K562 (cell line): ENCODE measurements at places on chromosomes 6 and 20.

DNA sequence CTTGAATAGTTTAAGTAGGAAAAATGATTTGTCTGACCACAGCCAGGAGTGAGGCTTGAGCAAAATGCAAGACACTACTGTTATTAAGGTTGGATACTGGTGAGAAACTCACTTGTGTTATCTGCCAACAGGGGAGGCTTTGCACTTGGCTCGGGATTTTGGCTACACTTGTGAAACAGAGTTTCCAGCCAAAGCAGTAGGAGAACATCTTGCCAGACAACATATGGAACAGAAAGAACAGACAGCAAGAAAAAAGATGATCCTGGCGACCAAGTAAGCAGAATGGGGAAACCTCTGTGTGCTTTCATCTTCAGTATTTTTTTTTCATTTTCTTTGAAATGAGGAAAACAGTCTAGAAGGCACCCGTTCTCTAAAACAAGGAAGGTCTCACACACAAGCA, 31.6 kb downstream of the TFAP2D start:
- DNase-seq = no peak

DNA sequence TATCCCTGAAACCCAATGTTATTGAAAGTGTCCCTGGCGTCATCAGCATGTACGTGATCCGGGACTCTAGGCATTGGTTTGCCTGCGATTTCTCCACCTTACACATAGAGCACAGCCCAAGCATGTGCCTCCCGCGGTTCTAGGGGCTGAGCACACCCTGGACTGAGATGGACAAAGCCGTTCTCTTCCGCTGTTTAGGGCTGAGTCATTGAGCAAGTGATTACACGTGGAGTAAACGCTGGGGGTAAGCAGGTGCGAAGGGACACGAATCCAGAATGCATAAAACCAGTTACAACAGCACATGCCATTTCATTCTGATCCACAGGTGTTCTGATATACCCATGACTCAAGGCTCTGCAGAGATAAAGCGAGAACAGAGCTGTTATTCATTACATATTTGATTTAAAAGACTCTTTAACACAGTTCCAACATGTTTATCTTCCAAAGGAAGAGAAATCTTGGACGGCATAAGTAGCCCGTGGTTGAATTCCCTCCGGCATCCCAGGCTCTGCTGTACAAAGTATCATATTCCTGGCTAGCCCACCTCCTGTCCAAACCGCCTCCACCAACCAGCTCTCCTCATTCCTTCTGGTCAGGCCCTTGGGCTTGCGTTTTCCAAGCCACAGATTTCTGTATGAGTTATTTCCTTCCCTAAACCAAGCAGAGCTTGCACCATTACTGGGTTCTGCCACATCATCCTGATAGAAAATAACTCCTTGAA, 36.1 kb upstream of the THBS2 start:
- DNase-seq = no peak

DNA sequence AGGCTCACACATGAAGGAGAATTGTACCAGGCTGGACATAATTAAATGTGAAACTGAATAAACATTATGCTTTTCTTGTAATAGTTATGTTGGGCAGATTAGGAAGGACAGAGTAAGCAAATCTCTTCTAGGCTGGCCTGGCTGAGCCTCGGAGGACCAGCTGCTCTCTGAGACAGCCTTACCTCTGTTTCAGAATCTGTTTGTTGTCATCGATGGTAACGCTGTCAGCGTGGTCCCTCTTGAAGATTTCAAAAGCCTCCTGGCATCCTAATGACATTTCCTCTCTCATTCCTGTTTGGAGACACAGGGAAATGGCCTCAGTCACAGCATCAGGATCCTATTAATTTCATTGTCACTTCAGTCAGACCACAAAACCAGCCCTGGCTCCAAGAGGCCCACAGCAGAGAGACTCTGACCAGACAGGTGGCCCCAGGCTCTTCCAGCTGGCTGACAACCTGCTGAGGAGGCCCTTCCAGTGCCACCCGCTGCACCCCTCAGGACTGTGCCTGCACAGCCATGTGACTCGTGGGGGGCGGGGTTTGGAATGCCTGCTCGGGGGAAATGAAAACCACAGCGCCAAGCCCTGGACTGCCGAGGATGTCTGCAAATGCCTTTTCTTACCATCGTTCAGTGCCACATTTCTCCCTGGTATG, 108.5 kb upstream of the KCNK16 start:
- DNase-seq = no peak

DNA sequence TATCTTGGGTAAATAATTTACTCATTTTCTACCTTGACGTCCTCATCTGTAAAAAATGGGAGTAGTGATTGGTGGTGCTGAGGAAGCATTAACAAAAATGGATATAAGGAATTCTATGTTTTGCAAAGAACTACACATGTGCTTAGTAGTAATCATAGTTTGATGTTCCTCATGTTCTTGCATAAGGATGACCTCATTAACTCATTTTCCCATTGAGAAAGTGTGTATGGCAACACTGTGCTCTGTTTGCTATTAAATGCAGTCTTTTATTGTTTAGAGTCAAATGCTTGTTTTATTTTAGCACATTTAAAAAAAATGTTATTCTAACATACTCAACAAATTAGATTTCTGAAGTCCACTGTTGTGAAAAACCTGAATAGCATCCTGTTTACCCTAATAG, 211.2 kb upstream of the RSPO3 start:
- no peak for DNase-seq

GRCh38 chr20:4748847-4749246, 27.1 kb downstream of the PRND start:
- DNase-seq = no peak

- no peak for DNase-seq
These were observed 202.0 kb upstream of the GMDS start for GRCh38 chr6:2447318-2447920.

DNA sequence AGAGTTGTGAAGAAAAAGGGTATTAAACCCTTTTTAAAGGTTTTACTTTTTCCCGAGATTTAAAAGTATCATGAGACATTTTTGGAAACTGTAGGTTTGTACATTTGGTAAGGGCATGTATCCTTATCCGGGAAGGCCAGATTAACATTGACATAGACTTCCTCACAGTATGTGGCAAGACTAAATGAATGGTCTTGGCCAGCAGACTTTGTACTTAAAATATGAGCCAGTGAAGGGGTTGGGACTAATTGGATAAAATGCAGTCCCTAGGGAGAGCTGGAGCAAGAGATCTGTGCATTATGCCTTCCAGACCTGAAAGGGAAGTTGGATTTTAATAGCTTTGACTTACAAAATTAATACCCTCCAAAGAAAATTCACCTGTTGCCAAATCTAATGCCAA, 60.4 kb upstream of the CCN2 start:
- DNase-seq = no peak

DNA sequence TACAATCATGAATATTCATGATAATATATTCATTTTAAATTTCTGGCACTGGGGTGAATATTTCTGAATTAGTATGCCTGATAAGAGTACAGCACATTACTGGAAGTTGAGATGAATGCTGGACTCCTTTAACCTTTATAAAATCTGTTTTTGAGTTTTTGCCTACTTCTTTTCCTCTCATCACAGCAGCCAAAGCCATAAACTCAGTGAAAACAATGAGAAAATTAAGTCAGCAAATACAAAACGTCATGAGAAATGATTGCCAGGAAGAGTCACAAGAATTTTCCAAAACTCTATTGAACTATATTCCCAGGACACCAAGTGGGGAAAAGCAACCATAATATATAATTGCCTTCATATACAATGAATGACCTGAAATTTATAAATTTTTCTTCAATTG, 837.6 kb downstream of the TBC1D32 start:
- no peak for DNase-seq

- peak; percentile 1 for DNase-seq
These were observed 590.7 kb downstream of the MEI4 start for GRCh38 chr6:78243519-78243918.

DNA sequence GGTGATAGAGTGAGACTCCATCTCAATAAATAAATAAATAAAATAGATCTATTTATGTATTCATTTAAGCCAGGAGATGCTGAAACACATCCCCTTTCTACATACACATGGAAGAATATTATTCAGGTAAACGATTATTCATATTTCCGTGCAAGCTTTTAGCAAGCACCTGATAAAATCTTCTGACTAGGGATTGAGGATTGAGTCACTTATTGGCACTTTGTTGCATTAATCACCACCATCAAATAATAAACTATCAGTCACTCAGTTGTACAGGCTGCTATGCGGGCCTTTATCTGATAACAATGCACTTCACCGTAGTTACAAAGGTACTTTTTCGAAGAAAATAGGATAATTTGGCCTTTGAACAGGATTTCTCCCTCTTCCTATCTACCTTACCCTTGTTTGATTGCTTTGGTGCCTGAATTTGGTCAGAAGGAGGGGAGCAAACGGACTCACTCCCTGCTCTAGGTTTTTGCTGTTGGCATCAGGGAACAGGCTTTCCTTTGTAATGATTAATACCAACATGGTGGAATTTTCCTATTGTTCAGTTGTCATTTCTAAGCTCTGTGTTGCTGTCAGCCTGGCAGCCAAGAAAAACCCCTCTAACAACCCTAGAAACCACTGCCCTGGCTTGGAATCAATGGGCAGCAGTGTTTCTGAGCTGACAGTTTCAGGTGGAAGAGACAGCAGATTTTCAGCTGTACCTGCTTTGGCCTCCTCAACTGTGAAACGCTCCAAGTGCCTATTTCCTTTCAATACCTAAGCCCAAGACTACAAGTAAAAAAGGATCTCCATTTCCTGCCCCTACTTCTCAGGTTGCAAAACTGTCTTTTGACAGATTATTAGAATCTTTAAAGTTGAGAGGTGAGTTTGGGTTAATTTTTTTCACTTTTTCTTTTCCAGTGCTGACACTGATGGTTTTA, 63.0 kb downstream of the MYB start:
- DNase-seq = no peak

DNA sequence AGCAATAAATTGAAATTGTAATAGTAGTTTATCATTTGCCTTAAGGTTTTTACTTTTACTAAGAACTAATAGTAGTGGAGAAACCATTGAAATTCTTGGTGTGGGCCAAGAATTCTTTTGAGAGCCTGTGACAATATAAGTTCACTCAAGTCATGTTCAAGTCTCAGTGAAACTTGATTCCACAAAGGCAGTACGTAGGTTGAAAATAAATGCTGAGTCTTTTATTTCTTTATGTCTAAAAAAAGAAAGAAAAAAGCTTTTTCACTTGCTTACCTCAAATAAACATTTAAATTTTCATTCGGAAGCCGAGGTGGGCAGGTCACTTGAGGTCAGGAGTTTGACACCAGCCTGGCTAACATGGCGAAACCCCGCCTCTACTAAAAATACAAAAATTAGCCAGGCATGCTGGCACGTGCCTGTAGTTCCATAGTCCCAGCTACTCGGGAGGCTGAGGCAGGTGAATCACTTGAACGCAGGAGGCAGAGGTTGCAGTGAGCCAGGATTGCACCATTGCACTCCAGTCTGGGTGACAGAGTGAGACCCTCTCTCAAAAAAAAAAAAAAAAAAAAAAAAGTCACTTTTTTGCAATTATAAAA, 57.8 kb upstream of the NELFCD start:
- no peak for DNase-seq

DNA sequence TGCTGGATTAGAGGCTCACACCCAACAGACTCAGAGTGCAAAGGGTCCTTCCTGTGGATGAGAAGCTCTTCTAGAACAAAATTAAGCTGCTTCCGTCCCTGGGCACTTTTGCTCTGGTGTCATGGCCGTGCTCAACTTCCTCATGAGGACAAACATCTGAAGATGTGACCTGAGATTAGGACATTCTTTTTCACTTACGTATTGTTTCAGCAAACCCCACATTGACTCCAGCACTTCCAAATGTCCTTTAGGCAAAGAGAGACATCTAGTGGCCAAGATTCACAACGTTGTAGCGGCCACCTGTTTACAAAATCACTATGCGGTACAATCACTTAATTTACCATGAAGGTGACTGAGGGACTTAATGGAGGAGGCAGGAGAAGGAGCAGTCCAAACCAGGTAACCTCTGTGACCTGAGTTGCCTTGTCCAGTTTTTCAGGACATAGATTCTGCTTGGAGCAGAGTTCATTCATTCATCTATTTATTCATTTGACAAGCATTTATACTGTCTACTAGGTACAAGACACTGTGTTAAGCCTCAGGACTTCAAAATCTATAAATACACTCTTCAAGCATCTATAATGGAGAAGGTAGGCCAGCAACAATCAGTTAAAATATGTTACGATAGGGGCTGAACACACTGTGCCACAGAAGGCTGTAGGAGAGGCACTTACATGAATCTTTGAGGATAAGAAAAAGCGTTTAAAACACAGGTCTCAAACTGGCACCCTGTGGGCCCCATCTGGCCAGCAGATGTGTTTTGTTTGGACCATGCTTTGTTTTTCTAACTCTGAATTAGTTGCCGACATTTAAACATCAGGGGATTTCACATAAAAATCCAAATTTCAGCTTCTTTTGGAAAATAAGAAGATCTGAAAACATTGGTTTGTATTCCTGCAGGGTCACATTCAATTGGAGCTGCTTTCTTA, 5.6 kb upstream of the ADGRF1 start:
- DNase-seq = peak; percentile 72

DNA sequence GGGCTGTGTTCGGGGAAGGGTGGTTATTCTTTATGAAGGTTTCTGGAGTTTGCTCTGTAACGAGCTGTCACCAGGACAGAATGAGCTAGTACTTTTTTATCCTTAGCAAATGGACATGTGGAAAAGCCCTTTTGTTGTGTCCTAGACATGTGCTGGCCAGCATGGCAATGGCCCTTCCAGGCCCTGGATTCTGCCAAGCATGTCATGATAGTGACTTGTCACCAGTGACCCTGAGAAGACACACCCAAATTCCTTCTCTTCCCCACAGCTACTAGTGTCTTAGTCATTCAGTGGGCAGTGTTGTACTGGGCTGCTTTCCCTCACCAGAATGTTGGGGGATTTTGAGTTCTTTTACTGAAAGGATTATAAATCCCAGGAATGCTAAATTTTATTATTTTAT, 74.0 kb upstream of the XRN2 start:
- DNase-seq = no peak

GRCh38 chr6:162443101-162443500, 284.5 kb downstream of the PRKN start:
- no peak for DNase-seq

- no peak for DNase-seq
These were observed 49.7 kb downstream of the SYNE1 start for GRCh38 chr6:152587473-152587872.

GRCh38 chr6:26086211-26086610, 1.0 kb upstream of the HFE start:
- no peak for DNase-seq

- no peak for DNase-seq
These were observed 41.5 kb downstream of the MYB start for GRCh38 chr6:135222623-135223022.

DNA sequence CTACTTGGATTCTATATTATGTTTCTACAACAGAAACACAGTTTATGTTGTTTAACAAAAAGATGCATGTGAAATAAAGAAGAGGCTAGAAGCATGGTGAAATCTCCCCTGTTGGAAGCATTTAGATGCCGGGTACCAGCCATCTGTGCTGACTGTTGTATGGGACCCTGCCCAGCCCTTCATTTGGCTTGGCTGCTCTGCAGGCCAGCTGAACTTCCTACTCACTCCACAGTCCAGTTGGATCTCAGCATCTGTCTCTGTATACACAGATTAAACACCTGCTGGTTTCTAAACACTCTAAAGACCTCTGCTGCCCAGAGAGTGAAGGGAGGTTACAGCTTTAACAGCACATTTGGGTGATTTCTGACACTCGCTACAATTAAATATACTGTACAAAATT, 228.3 kb downstream of the SLC35F1 start:
- no peak for DNase-seq

- no peak for DNase-seq
These were observed 9.3 kb upstream of the NCR2 start for GRCh38 chr6:41326092-41326491.

- no peak for DNase-seq
These were observed 16.2 kb upstream of the BLCAP start for GRCh38 chr20:37543828-37544227.
